ENCODE measurements at places on chromosomes 6 and 20.

DNA sequence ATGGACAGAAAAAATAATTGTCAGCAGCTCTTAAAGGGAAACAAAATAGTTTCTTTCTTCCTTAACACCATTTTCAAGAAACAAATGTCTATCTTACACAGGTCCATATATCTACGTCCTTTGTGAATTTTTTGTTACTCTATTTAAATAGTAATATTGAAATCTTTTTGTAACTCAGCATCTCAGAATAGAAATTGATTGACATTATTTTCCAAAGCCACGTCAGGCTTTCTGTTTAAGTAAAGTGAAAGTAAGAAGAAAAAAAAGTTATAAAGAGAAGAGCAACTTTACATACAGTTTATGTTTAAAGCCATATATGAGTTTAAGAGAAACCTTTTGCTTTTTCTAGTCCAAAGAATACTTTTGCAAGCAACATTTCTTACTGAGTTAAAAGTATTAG is 402.9 kb upstream of the SOX4 start:
- DNase-seq: no peak

GRCh38 chr20:24149175-24149574 is 160.6 kb upstream of the GGTLC1 start:
- DNase-seq: no peak

DNA sequence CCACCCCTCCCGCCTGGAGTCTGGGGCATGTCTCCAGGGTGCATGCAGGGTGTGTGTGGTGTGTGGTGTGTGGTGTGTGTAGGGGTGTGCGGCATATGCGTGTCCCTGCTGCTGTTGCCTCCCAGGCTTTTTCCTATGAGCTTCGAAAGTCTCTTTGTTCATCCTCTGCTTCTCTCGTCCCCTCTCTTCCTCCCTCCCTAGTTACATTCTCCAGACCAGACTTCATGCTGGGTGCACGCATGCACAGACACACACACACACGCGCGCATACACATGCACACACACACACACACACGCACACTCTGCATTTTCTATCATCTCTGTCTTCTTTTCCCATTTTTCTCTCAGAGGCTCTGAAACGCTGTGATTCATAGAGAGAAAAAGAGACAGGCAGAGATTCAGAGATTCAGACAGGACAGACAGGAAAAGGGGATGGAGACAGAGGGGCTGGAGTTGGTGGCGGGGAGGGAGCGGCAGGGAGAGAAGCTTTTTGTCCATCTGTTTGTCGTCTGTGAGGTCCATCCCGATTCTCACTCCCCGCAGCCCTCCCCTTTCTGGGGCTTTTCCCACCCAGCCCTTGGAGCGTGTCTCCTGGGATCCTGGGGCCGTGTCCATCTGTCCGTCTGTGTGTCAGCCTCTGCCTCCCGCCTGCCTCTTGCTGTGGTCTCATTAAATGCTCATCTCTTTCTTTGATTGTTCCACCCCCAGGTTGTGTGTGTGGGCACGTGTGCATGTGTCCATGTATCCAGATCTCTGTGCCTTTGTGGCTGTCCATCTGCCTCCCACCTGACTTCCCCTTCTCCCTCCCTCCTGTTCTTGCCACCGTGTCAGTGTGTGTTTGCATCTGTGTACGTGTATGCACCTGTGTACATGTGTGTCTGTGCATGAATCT is 62.6 kb downstream of the SRC start:
- DNase-seq: no peak

DNA sequence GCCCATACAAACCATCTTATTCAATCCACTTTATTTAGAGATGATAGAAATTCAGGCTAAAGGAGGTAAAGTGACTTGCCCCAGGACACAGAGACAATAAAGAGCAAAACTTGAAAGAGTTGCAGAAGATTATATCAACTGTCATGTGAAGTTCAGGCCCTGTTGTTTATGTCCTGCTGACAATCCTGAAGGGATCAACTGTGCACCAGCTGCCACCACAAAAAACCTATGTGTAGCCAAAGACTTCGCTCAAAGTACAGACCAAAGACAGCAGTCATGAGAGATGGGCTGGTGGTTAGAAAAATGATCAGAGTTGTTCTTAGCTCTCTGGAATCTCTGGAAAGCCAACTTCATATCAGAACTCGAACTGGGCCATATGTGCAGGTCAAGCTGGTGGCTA is 16.0 kb upstream of the CITED2 start:
- no peak for DNase-seq

DNA sequence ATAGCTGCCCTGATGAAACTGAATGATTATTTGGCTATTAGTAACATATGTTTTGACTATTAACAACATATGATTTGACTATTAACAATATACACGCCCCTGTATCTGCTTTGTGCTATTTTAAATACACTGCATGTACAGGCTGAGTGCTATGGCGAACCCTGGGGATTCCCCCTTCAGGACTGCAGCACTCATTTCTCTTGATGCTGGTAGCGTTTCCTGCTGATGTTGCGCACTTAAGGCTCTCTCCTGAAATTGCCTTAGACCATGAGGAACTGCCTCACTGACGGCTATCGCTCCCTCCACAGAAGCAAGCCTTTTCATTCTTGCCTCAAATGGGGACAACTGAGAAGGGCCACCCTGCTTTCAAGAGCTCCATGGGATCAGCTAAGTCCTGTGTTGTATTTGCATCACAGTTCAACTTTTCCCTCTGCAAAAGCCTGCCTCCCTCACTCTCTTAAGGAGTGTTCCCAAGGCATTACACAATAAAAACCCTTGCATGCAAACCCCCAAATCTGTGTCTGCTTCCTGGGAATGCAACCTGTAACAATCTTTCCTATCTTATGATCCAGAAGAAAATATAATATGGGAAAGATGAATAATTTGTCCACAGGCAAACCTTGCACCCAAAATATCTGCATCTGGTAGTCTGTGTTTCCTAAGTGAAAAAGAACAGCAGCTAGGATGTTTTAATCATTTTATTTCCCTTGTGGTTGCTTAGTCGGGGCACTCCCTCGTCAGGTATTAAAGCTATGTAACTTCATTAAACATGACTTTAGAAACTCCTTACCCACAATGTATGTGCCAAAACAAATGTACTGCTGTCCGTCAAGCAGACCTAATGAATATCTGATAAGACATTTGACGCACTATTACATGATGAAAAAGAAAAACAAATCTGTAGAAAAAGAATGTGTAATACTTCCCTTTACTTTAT is 456.4 kb downstream of the COL12A1 start:
- DNase-seq: no peak

Data from stimulated activated CD8-positive, alpha-beta memory T cell treated with anti-CD3 and anti-CD28 coated beads, Interleukin-12 subunit alpha, Interleukin-12 subunit beta, amount 100 ng/mL, for 4 hours (primary cell).